ENCODE measurements at places on chromosomes 7 and 10.

DNA sequence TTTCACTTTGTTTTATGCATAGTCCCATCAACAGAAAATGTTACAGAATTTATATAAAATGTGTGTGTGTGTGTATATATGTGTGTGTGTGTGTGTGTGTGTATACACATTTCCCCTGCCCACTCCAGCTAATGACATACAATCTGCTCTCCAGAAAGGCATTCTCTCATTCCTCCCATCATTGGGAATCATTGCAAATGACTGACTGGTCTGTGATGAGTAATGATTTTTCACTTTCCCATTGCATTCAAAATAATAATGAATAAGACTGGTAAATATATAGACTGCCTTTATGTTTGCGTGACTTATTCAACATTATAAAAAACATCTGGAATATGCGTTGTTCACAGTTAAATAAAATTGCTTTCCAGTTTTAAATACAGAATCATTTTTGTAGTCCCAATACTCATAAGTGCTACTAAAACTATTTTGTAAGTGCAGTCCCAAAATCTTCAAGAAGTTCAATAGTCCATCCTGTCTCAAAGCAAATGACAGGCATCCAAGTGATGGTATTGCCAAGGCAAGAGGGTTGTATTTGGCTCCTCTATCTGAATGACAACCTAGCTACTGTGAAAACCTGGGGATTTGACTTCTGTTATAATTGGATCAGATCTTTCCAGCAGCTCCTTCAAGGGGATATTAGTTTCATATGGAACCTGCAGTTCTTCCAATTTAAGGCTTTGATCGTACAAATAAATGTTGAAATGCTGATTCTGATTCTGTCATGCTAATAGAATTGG, 150.9 kb downstream of the POLR1F start:
- no peak for DNase-seq

DNA sequence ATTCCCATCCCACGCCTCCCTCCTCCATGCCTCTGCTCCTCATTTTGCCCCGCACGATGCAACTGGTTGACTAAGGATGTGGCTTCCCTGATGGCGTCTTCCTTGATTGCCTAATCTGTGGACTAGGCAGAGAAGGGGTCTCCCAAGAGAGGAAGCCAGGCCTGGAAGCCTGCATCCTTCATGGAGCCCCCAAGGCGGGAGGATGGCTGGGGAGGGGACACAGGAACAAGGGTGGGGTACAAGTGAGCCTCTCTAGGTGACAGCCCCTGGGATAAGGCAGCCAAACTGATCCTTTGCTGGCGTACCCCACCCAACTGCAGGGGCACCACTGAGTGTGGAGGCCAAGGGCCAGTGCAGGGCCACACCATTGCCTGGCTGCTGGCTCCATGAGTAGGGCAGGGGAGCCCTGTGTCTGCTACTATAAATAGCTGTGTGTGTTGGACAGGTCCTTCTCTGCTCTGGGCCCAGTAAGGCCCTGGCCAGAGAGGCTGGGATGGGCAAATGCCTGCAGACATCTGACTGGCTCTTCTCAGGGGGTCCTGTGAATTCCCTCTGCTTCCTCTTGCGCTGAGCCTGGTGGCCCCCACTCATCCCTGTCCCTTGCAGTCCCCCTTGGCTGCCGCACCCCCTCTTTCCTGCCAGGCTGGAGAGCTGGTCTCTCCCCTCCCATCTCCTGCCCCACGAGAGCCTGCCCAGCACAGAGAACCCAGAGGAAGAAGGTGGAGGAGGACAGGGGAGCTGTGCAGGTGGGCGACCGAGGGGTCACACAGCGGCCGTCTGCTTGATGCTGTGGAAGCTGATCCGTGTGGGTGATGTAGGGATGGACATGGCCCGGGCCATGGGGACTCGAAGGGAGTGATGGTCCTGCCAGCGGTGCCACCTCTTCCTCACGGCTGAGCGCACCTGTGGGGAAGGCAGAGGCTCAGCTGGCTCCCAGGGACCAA, 29.3 kb downstream of the CRHR2 start:
- DNase-seq = no peak

DNA sequence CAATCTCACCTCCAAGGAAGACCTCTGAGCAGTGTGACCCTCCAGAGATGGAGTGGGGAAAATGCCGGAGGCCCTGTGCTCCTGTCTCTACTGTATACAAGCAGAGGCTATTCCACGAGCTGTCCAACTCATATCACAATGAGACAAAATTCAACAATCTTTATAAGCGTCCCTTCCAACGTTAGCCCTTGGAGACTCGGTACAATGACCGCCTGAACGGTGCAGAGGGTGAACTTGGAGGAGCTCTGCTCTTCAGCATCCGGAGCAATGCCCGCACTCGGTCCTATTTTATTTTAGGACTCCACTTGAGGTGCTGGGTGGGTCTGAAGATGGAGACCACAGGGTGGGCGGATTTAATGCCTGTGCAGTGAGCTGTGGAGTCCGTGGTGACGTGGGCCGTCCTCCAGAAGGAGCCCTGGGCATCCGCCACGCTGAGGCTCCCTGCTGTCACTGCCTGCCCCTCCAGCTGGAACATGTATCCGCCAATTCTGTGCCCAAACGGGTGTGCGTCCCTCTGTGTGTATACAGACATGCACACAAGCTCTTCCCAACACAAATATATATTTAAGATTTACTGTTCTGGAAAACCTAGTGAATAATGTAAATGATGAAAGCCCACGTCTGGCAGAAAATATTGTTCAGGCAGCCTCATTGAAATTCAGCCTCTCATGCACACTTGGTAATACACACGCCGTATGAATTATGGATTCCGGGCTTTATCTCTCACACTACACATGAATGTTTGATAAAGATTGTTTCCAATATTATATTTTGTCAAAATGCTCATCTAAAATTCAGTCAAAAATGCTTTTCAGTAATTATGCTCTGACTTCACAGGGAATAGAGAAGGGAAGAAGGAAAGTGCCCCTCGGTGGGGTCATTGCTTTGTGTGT, 239.9 kb upstream of the ZMIZ1 start:
- DNase-seq = no peak

DNA sequence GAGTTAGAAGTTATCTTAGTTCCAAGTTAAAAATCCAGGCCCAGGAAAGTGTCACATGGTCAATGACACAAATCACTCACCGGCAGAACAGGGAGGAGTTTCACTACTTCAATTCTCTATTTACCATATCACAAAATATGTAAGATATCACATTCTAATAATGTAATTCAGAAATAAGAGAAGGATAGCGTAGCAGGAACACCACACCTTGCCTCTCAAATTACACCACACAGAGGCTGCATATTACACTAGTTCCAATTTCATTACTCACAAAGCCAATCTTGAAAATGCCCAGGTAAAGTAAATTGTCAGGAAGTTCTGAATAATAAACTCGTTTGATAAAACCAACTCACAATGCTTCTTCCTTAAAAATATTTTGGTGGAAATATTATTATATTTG, 169.2 kb downstream of the CTTNBP2 start:
- DNase-seq = no peak

DNA sequence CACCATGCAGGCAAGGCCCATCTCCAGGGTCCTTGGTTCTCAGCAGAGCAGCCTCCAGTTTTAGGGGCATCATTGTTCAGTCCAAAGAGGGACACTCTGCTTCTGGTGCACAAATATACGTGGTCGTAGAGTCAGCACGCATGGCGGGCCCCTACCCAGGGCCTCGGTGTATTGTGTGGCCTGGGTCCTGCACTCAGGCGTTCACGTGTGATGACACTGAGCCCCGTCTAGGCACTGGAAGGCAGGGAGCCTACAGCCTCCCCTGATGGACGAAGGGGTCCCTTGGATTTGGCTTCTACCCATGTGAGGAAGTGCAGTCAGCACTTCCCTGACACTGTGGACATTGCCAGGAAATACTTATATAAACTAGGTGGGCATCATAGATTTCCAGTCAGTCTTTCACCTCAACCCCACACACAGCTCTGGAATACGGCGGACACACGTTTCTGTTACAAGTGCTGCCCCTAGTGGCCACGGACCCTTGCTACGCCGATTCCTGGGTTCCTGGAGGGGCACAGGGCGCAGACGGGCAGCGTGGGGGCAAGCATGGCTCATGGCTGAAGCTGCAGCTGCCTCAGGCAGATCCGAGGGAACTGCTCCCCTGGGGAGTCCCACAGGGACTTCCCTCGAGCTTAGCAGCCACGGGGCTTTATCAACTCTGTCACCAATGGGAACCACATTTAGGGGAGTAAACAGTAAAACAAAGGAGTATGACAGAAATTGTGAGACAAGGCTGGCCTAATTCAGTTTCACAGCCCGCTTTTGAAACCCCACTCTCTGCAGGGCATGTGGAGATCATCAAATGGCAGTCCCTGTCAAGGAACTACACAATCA, 25.4 kb downstream of the AIFM2 start:
- DNase-seq = peak; percentile 17

DNA sequence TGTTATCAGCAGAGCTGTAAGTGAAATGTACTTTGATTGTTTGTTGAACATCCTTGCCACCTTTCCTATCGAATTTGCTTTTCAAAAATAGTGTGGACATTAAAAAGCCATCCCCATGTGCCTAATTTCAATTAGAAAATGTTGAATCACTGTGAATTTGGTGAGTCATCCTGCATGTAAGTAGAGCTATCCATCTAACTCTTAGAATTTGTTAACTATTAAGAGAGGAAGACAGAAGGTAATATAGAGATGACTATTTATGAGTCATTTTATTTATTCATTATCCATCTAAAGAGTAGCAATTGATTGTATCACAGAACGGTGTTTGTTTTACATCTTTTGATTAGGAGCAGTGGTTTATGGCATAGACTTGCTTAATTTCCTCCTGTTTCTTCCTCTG, 154.7 kb downstream of the MGMT start:
- DNase-seq = peak; percentile 15

DNA sequence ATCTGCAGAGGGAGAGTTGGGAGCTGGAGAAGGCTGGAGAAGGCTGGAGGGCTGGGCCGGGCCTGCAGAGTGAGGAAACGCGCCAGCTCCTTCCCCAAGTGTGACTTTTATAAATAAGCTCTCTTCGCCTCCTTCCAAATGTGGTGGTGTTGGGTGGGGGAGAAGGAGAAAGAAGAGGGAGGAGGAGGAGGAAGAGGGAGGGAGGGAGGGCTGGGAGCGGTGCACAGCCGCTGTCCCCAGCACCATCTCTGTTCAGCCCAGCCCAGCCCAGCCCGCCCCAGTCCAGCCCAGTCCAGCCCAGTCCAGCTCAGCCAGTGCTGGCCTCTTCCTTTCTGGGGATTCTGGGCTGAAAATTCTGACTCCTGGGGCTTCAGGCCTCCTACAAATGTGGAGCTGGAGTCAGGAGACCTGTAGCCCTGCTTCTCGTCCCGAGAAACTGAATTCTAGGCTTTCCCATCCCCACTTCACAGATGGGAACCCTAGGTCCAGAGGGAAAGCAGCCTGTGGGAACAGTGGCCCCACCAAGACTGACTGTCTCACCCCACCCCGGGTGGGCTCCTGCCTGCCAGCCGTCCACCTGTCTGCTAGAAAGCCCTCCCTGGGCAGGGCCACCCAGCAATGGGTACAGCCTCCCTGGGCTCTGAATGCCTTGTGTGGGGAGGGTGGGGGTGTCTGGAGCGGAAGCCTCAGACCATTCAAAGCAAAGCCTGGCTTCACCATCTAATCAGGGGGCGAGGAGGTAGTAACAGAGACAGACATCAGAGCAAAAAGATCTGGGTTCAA, 2.3 kb downstream of the STX1A start:
- DNase-seq = no peak

DNA sequence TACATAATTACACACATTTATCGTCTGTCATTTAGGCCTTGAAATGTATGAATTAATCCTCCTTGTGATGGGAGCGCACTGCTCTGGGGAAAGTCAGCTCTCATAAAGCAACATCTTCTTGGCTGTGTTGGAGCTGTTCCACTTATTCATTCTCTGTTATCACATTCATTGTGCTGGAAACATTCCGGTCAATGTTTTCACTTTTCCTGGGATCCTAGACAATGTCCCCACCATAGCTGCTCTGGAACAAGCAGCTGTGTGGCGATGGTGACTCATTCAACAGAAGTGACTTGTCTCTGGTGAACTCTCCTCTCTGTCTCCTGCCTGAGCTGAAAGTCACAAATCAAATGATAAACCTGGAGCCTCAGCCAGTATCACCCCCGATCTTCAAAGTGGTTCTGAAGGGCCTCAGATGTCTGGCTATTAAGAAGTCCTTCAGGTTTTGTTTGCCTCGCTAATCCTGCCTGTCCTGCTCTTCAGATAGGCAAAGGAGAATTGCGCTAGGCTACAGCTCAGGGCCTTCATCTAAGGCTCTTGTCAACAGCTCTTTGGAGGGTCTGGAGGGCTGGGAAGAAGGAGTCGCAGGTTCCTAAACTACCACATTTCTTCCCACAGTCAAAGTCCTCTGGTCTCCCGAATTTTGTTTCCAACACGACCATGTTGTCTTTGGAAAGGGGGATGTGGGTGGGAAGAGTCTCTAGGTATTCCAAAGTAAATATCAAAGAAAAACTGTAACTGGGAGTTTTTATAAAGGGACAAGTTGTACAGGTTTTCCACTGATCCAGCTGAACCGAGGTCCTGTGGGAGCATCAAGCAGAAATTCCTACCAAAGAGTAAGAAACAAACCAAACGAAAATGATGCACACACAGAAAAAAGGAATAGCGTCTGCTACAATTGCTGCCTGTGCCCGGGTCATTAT, 29.3 kb downstream of the KLF6 start:
- no peak for DNase-seq

DNA sequence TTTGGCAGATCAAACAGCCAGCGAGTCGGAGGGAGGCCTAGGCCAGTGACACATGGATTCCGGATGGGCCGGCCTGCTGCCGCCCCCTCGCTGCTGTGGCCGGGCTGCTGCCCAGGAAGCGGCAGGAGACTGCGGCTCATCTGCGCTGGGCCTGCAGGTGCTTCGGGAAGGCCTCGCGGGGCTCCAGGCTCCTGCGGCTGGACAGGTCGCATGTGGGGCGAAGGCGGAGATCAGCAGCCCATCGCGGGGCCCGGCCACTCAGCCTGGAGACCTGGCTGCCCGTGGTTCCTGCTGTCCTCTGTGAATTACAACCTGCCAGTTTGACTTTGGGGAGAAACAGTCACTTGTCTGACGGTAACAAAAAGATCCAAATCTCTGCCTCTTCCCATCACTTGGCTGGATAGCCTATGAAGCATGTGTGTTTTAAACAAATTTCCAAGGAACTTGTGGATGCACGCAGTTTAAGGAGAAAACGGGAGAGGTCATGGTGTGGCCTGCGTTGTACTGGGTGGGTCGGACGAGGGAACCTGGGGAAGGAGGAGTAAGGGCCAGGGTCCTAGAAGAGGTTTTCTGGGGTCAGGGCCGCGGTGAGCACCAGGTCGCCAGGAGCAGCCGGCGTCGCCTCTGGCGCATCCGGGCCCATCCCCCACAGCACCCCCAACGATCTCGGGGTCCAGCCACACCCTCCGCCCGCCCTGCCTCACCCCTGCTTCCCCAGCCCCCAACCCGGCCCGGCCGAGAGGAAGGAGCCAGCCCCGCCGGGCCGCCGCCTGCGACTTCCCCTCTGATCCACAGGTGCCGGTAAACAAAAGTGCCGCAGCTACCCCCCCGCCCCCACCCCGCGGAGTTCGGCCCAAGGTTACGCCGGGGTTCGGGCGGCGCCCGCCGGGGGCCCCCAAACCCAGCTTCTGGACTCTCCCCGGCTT, 1.6 kb downstream of the SPOCK2 start:
- DNase-seq = peak; percentile 74

All from common myeloid progenitor, CD34-positive (primary cell).